ENCODE measurements at places on chromosomes 3 and 15. TPM values are rescaled to one million over a fixed set of nuclear protein-coding genes. Genes with fewer than 3 reads are reported as not detected.

- DNase-seq = no peak
- no peaks in the 10 kb centered on the region for H3K36me3 ChIP-seq
- no peaks in the 10 kb centered on the region for H3K27me3 ChIP-seq
- no peak overlapping the region for H3K4me3 ChIP-seq
Measured at GRCh38 chr3:89104499-89104898, 2.9 kb upstream of the EPHA3 start.

Gene NME9
- not detected for total RNA-seq

Gene KIF7
- 1.6 TPM for total RNA-seq

- H3K27ac ChIP-seq = no peak overlapping the region
- peaks cover 13% of the 10 kb centered on the region for H3K36me3 ChIP-seq
- H3K4me1 ChIP-seq = no peaks in the 10 kb centered on the region
- no peak overlapping the region for H3K4me3 ChIP-seq
- peak; percentile 58 for DNase-seq
Measured at GRCh38 chr3:42572278-42572677, 9.5 kb downstream of the SEC22C start.

- no peak for DNase-seq
- no peaks in the 10 kb centered on the region for H3K4me1 ChIP-seq
- no peak overlapping the region for H3K27ac ChIP-seq
- no peaks in the 10 kb centered on the region for H3K36me3 ChIP-seq
Measured at GRCh38 chr3:22582266-22582665, 620.9 kb upstream of the UBE2E2 start.

Gene CCR8
- not detected for total RNA-seq

GRCh38 chr3:109888026-109888425, 550.7 kb upstream of the DPPA4 start:
- H3K27ac ChIP-seq = no peak overlapping the region
- no peak overlapping the region for H3K4me3 ChIP-seq
- no peaks in the 10 kb centered on the region for H3K36me3 ChIP-seq
- no peaks in the 10 kb centered on the region for H3K27me3 ChIP-seq

- no peak overlapping the region for H3K4me3 ChIP-seq
- no peaks in the 10 kb centered on the region for H3K4me1 ChIP-seq
- no peak for DNase-seq
- no peaks in the 10 kb centered on the region for H3K36me3 ChIP-seq
- no peaks in the 10 kb centered on the region for H3K27me3 ChIP-seq
Measured at GRCh38 chr15:60417112-60417511, 19.3 kb upstream of the ANXA2 start.

GRCh38 chr3:179196700-179197099, 48.5 kb downstream of the PIK3CA start:
- no peak overlapping the region for H3K4me3 ChIP-seq
- H3K36me3 ChIP-seq = peaks cover 11% of the 10 kb centered on the region
- no peaks in the 10 kb centered on the region for H3K4me1 ChIP-seq

Gene CLPX
- total RNA-seq = 35.4 TPM

- H3K27me3 ChIP-seq = no peaks in the 10 kb centered on the region
- no peak overlapping the region for H3K4me3 ChIP-seq
- peaks cover 6% of the 10 kb centered on the region for H3K36me3 ChIP-seq
- H3K4me1 ChIP-seq = peaks cover 37% of the 10 kb centered on the region
- peak overlapping the region; percentile 39 for H3K27ac ChIP-seq
- DNase-seq = peak; percentile 71
Measured at GRCh38 chr3:129123314-129124060, 1.9 kb upstream of the RAB43 start.

DNA sequence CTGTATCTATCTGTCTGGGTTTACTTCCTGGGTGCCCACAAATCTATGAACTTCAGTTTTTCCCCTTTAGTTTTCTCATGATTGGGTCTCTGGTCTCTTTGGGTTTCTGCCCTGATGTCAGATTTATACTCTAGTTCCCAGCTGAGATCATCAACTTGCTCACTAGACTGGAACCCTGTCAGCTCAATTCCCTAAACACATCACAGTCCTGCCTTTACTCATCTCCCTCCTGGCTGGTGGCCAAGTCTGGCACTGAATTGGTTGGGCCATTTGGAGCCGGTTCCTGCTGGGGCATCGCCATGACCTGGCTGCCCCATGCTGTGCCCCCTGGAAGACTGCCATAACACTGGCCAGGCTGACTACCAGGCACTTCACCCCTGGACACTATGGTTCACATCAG, 345.3 kb downstream of the CHST2 start:
- H3K27me3 ChIP-seq = no peaks in the 10 kb centered on the region
- H3K27ac ChIP-seq = no peak overlapping the region
- no peak for DNase-seq
- H3K4me3 ChIP-seq = no peak overlapping the region
